ENCODE measurements at places on chromosomes 16 and 17.

GRCh38 chr17:56593646-56594319 is at the start of gene NOG:
Gene NOG, plus strand, starts transcription at chr17:56593699. Its CDS starts 525 bp downstream, at chr17:56594224.
- ATAC-seq = peak; percentile 76

- no peak for ATAC-seq
These were observed 47.4 kb upstream of the LHX1 start for GRCh38 chr17:36889770-36890349.

DNA sequence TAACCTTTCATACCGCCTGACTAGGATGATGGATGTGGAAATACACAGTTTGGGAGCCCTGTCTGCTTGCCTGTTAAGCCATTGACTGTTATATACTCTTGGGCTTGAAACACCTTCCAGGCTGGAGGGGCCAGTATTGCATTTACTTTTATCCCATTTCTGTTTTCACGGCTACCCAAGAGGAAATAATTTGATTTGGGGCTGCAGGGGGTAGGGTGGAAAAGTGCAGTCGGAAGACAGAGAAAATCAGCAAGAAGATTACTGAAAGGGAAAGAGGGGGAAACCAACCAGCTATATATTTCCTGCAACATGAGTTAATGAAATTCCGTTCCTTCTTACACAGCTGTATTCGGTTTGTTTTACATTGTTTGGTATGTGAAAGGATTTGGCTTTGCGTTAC is 202.5 kb downstream of the CDH13 start:
- no peak for ATAC-seq

DNA sequence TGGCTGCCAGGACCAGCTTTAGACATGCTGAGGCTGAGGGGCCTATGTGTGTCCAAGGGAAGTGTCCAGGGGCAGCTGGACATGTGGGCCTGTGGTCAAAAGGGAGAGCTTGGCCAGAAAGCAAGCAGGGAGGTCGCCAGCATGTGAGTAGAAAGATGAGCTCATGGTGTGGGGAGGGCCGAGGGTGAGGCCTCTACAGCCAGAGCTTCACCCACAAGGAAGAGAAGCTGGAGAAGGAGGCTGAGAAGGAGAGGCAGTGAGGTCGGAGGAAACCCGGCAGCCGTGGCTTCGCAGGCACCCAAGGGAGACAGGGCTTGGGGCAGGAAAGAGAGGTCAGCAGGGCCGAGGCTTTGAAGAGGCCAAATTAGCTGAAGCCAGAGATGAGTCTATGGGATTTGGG is 4.0 kb upstream of the HSD11B2 start:
- no peak for ATAC-seq

DNA sequence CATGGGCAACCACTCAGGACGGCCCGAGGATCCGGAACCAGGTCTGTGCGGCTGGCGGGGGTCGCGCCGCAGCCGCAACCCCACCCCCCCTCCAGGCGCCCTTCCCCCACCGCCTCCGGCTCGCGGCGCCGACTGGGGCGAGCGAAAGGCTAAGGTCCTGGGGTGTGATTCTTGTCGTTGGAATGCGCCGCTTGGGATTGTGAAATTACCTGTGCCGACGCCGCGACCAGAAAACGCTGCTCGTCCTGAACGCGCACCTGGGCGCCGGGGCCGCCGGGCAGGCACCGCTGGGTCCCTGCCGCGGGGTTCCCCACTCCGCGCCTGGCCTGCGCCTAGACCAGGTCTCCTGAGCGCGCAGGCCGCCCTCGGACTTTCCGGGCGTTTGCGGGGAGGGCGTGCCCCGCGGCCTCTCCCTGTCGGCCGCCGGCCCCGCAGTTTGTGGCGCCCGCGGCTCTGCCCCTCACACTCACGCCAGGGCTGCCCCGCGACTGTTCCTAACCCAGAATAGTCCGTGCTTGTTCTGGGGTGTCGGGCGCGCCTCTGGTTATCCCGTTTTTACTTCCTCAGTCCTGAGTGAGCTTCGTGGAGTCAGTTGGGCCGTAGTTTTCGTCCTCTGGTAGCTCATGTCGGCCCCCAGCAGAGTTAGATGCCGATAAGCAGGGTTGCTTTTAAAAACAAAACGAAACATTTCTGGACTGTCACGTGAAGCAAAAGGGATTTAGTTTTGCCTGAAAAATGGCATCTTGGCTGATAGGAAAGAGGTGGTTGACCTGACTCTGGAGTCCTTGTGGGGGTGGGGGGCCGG is 147.2 kb downstream of the SPECC1 start:
- ATAC-seq = peak; percentile 64

DNA sequence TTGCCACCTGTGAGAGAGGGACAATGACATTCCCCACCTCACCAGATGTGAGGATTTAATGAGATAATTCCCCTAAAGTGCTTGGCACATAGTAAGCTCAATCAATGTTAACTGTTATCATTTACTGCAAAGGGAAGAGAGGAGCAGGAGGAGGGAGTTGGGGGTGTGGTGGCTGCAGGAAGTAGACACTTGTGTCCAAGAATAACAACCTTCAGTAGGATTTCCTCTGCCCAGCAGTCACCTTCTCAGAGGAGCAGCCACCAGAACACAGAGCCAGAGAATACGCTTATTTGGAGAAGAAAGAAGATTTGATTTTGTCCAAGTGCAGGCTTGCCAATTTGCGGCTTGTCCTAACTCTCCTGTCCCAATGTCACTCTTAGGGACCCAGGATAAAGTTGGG is 10.2 kb downstream of the CBX4 start:
- no peak for ATAC-seq

GRCh38 chr16:11399261-11399831 is 54.1 kb downstream of the RMI2 start:
- ATAC-seq = no peak

GRCh38 chr16:725463-726187 is 618 bp downstream of the CCDC78 start:
- no peak for ATAC-seq

- no peak for ATAC-seq
These were observed 21.1 kb downstream of the MINK1 start for GRCh38 chr17:4854111-4854681.

DNA sequence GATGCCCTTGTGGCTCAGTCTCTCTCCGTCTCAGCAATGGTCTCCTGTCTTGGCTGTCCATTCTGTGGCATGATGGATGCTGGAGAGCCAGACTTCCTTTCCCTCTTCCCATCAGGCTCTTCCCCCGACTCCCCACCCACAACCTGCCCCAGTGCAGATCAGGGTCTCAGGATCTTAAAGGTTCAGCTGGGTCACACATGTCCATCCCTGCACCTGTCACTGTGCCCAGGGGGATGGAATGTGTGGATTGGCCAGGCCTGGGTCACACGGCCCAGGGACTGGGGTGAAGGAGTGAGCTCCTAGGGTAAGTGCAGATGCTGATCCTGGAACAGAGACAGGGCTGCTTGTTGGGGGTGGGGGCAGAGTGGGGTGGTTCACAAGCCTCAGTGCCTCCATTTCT is 23.0 kb downstream of the ADGRG5 start:
- ATAC-seq = peak; percentile 13

GRCh38 chr17:10767232-10767631 is 36.7 kb downstream of the TMEM238L start:
- ATAC-seq = no peak

GRCh38 chr16:19415461-19415860 is 2.2 kb upstream of the TMC5 start:
- ATAC-seq = no peak

DNA sequence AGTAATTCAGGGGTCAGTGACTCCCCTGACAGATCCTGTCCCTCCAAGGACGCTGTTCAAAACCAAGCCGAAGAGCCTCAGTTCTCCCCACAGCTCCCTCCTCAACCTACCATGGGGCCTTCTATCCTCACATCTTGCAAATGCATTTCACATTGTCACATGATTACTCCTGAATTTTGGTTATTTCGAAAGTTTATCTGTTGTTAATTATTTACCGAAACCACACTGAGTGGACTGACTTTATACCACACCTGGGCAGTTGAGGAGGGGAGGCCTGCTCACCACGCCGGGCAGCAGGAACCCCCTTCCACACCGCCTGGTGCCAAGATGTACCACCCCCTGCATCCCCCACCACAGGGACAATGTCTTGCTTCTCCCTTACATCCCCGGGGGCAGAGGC is 4.7 kb downstream of the TIMP2 start:
- ATAC-seq = no peak

- no peak for ATAC-seq
These were observed 54.8 kb downstream of the SDK2 start for GRCh38 chr17:73589363-73589980.

DNA sequence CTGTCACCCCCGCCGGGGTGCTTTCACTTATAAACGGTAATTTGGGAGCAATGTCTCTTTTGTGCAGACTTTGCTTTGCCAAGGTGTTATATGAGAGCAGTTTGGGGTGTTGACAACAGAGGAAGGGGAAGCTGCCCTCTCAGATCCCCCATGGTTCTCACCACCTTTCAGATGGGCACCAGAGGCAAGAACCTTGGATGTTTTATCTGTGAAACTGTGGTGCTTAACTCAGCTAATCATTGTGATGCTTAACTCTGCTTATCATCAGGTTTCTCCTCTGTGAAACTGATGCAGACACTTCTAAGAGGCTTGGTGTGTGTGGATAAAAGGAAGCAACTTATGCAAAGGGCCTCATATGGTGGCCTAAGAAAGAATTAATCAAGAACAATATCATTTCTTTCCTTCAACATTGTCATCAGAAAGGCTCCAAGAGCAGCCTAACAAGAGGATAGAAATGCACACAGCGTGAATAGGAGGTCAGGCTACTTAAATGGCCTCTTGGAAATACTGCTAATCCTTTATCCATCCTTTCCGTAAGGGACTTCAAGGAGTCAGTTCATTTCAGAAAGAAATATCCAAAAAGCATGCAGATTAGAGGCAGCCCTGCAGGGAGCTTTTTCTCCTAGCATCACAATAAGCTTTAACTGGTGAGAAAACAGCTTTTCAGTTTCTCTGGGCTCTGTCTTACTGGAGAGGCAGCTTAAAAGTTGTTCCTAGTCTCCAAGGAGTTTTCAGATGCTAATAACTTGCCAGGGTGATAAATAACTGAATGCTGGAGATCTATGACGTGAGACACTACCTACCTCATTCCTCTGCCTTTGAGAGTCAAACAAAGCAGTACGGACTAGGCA is 55.1 kb upstream of the CLEC3A start:
- ATAC-seq = no peak

DNA sequence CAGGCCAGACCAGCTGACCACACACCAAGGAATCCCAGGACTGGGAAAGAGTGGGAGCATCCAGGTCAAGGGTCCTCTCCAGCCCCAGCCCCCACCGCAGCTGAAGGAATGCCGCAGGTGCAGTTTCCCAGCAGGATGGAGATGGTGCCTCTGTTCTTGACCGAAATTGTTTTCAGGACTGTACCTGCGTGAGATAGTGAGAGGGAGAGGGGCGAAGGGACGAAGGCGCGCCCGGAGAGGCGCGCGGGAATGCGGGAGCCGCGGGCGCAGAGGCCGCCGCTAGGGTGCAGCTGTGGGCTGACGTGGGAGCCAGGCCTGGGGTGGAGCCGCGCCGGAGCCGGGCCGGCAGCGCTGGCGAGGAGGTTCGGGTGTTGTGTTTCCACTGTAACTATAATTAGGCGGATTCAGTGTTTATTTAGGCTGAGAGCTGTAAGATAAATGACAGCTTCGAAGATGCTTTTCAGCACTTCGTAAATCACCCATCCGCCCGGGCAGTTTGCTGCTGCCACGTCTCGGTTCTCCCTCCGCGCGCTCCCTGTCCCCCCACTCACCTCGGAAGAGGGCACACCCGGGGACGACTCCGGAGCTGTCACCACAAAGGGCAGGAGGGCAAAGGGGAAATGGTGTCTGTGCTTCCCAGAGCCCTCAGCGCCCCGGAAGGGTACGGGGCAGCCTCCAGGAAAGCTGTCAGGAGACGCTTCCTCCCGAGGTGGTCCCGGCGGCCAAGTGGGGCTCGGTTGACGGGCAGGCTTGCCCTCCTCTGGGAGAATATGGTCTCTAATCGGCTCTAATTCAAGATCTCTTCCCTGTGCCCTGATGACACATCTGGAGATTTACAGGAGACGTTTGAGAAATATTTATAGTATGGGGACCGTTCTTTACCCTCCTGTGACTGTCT is 38.2 kb downstream of the HOXB1 start:
- ATAC-seq = peak; percentile 92

- ATAC-seq = no peak
These were observed 109.3 kb downstream of the IRX3 start for GRCh38 chr16:54177052-54177861.

DNA sequence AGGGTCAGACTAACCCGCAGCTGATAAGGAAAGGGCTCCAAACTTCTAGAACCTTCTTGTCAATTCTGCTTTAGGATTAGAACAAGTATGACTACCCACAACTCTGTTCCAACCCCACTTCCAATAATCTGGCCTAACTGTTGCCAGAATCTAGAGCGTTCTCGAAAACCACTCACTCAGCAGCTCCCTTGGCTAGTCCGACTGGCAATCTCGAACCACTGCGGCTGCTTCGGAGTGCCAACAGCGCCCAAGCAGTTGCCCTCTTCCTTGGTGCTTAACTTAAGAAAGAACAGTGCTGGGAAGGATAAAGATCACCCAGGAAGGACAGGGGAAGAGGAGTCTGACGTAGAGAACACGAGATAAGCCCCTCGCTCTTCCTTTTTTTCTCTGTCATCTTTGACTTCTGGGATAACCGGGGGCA is 818 bp downstream of the DNAJC7 start:
- ATAC-seq = peak; percentile 5

GRCh38 chr17:6543079-6544010 is 13.0 kb downstream of the PITPNM3 start:
- no peak for ATAC-seq

GRCh38 chr16:79677799-79678530 is 77.4 kb upstream of the MAF start:
- no peak for ATAC-seq

- no peak for ATAC-seq
These were observed at the start of gene TRPV3 for GRCh38 chr17:3557768-3558583. Gene TRPV3, minus strand, starts transcription at chr17:3557812. Its CDS starts 2,962 bp downstream, at chr17:3554850.

DNA sequence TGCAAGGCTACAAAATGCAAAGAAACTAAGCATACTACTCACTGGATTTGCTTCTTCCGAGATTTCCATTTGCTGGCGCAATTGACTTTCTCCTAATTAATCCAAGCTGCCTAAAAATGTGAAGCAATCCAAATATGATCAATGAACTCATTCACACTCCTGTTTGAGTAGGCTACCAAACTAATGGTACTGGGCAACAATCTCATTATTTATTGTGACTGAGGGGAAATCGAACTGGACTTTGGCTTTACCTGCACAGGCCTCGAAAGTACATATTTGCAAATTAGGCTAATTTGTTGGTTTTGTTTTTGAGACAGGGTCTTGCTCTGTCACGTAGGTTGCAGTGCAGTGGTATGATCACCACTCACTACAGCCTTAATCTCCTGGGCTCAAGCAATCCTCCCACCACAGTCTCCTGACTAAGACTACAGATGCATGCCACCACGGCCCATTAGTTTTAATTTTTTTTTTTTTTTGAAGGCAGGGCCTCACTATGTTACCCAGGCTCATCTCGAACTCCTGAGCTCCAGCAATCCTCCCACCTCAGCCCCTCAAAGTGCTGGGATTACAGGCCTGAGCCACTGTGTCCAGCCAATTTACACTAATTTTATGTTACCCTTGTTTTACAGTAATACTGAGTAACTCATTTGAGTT is 2.6 kb downstream of the ERI2 start:
- ATAC-seq = no peak

DNA sequence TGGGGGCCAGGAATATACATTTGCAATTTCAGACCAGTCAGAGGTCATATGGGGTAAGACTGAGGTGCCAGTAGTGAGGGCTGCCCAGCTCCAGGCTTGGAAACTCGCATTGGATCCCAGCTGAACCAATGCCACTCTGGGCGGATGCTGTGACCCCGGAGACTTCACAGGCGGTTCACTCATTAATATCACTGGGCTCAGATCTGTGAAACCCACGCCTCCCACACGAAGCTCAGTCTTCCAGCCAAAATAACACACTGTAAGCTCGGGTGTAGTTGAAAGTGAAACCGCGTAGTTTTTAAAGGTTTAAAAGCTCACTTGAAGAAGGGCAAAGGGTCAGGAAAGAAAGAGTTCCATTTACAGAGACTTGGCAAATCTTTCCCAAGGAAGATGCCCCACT is 254.8 kb downstream of the FOXL1 start:
- ATAC-seq = no peak

Data from SK-N-SH treated with all-trans-retinoic acid at 6 μM for 48 hours (cell line).